ENCODE measurements at places on chromosomes 6 and 20. TPM values are rescaled to one million over a fixed set of nuclear protein-coding genes. Genes with fewer than 3 reads are reported as not detected.
A peak's percentile ranks its signal among the peaks of the same experiment; 100 is the strongest.

DNA sequence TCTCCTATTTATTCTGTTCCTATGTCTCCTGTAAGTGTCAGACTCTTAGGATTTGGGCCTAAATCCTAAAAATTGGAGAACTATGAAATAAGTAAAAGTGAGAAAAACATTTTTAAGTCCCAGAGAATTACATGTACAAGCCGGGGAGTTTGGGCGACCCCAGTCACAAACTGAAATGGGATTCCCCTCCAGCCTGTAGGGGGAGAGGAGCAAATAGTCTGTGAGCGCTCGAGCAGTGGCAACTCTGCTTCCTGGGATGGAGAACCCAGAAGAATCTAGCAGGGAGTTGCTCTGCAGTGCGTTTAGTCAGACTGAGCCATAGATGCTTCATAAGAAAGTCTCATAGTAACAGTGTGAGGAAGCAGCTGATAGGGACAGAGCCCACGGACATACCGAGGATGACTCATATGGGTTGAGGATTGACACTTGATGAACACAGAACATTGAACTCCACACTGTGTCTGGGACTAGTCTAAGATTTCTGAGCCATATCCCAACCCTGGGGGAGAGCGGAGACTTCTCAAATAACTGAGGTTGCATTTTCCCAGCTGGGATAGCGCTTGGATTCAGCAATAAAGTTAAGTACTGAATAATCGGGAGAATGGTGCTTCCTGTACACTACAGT is 437.2 kb downstream of the BCKDHB start:
- peak; percentile 91 for DNase-seq

GRCh38 chr20:10558635-10559187 is 115.1 kb downstream of the JAG1 start:
- peak; percentile 84 for DNase-seq

DNA sequence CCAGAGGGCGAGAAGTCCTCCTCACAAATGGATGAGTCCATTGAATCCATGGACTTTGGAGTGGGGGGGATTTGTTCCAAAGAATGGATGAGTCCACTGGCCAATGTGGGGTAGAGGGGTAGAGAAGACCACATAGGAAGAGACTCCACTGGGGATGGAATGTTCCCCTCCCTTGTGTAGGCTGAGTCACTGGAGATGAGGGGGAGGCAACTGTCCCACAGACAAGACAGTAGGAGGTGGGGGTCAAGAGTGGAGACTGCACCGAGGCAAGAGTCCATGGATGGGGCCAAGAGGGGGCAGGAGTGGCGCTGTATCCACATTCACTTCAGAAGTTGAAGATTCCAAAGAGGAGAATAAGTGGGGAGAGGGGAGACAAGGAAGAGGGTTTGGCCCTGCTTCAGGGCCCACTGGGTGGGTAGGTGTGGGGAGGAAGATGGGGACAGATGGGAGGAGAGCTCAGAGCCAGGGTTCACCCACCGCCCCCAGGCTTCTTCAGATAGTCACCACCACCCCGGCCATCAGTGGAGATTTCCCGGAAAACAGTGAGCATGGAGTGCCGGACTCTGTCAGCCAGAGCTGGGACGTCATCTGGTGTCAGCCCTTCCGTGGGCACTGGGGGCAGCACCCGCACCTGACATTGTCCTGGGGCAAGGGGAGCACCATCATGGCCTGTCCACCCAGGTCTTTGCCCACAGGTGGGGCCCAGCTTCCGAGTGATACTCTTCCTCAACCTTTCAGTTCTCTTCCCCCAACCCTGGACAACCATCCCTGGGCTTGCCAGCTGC is 4.6 kb downstream of the EGFL8 start:
- no peak for DNase-seq

DNA sequence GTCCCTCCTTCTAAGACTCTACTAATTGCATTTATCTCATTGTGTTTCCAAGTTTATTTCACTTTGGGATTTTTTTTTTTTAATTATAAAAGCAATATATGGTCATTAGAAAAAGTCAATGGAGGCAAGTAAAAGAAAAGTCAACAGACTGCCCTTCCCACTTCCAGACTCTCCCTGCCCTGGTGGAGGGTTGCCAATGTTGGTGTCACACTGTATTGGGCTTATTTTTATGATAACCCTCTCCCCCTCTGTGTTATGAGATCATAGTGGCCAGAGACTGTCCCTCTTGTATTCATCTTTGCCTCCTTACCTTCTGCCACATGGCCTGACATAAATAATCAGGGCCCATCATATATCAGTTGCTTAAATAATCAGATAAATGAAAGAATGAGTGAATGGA is 63.4 kb downstream of the LRRC1 start:
- DNase-seq, result no peak

DNA sequence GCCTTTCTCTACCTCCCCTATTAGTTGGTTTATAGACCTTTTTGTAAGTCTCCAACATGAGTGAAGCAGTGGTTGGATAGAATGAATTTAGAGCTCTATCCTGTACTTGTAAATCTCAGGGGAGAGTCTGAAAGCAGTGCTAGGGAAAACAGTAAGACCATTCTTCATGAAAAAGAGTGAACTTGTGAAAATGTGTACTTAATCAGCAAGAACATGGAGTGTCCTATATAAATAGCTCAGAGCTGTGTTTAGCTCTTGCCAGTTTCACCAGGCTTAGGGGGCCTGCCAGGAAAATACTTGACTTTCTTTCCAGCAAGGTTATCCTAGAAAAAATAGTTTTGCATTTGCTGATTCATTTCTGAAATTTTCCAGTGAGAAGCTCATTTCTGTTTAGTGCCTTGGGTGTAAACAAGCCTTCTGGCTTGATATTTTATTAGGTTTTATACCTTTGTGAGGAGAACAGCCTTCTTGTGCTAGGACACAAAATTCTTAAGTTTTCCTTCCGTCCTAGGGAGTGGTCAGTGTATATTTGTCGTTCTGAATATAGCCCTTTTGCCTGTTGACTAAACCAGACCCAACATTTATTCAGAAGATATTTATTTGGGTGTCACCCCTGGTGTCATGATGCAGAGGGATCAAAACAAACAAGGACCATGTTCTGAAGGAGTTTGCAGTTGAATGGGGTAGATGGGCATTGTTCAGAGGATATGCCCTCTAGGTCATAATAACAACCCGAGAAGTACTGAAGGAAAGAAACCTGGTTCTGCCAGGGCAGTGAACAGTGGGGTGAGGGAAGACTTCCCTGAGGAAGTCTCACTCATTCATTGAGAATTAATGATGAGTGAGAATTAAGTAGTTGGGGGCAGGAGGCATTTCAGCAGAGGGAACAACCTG is 7.6 kb downstream of the ARFGEF2 start:
- DNase-seq, result no peak

GRCh38 chr6:147530132-147531060 is 21.9 kb downstream of the SAMD5 start:
- peak; percentile 55 for DNase-seq

- no peak for DNase-seq
These were observed 40.6 kb downstream of the KCNS1 start for GRCh38 chr20:45060294-45060693.

DNA sequence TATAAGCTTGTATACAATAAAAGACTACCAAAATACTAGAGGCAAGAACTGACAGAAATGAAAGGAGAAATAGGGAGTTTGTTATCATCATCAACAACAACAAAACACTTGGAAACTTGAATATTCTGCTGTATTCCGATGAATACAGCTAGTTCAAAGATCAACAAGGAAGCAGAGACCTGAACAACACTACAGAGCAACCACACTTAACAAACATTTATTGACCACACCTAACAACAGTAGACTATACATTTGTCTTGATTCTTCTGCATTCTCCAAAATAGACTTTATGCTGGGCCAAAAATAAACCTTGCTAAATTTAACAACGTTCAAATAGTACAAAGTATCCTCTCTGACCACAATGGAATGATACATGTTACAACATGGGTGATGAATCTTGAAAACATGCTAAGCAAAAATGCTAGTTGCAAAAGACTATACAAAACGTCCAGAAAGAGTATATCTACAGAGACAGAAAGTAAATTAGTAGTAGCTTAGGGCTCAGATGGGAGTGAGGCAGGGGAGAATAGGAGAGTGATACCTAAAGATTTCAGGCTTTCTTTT is 39.1 kb upstream of the PAK5 start:
- no peak for DNase-seq

- no peak for DNase-seq
These were observed 12.9 kb upstream of the CEP85L start for GRCh38 chr6:118663993-118664985.

GRCh38 chr6:61134028-61134427 is 1152.0 kb downstream of the KHDRBS2 start:
- DNase-seq, result no peak

- no peak for DNase-seq
These were observed 3.0 kb downstream of the ENPP3 start for GRCh38 chr6:131640100-131640499.

GRCh38 chr6:138654715-138655634 is 118.6 kb upstream of the CCDC28A start:
- peak; percentile 73 for DNase-seq

- no peak for DNase-seq
These were observed 31.9 kb upstream of the FAM83D start for GRCh38 chr20:38894091-38894847.

DNA sequence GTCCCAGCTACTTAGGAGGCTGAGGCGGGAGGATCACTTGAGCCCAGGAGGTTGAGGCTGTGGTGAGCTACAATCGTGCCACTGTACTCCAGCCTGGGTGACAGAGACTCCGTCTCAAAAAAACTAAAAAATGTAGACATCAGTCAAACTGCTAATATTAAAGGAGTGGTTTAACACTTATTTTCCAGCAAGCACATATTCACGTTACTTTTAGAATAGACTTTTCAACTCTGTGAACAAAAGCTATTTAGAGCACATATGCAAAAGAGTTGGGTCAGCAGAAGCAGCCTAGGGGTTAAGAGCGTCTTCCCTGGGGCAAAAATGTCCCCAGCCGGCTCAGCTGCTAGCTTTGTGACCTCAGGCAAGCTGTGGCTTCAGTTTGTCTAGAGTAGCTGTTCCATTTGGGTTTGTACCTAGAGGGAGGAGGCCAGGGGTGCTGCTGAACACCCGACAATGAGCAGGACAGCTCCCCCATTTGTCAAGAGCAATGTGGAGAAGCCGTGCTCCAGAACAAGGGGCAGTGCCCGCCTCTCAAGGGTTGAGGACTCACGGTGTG is 62.5 kb upstream of the PTGIS start:
- DNase-seq, result no peak

DNA sequence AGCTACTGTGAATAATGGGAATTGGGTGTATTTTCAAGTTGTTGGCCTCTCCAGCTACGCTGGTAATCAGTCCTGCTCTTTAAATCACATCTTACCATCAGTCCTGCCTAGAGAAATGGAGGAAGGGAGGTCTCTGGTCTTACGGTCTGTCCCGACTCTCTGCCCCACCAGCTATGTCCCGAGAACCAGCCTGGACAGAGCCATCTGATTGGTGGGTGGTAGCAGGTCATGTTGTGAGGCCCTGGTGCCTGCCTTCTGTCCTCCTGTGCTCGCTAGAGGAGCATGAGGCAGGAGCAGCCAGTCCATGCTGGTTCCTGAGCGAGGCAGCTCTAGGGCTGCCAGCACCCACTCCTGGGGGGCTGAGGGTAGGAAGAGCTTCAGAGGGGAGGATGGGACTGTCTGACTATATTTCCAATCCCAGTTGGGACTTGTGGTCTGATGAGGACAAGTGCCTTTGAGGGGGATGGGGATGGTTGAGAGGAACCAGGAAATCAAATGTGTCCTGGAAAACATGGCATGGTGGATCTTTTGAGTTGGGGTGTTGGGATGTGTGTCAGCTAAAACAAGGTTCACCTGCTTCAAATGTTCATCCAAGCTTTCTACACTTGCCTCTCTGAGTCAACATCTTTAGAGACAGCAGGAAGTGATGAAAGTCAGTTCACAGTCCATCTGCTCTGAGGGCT is 33.0 kb downstream of the SYNJ2 start:
- peak; percentile 30 for DNase-seq

GRCh38 chr6:80319196-80319595 is 212.7 kb downstream of the BCKDHB start:
- no peak for DNase-seq

- no peak for DNase-seq
These were observed 57.2 kb downstream of the TMEM200A start for GRCh38 chr6:130423044-130423443.

DNA sequence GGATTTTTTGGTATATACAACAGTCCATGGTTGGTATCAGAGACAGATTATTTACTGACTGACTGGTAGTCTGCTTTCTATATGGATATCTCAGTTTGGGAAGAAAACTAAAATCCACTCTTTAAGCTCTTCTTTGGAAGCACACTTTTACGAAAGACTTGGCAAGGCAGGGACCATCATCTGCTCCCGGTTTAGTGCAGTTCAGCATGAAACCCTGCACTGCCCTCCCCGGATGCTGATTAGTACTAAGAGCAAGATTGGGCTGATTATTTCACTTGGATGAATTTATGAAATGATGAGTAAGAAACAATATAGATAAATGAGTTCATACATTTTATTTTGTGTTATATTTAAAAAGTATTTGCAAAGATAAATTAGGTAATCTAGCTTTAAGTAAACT is 56.3 kb downstream of the RGS17 start:
- DNase-seq, result no peak

GRCh38 chr20:23879811-23880374 is 345 bp upstream of the CST5 start:
- peak; percentile 37 for DNase-seq

DNA sequence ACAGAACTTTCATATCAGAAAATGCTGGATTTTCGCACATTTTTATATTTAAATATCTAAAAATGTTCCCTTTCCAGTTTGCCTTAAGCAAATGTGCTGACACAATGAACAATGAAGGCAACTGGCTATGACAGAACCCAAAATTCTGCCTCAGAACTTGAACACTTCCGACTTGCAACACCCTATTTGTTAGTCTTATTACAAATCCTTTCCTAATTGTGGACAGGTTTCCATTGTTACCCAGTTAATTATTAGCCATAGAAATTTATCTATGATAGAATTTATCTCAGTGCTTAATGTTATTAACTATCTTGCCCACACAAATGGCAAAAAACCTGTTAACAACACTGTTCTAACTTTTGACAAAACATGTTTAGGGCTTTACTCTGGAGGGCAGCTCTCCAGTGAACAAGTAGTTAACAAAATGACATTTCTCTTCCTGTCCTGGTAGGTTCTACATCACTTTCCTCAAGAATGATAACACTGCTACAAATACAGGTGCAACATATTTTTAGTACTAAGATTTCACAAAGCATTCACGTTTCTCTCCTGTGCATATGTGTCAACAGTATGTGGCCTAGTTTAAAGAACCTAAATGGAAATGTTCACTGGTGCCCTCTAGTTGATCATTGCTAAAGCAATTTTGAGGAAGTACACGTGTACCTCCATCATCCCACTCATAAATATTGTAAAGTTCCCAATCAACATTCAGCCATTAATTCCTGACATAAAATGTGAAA is 58.4 kb downstream of the HIVEP2 start:
- peak; percentile 40 for DNase-seq

TGM3 gene
- total RNA-seq, result not detected

CLPSL2 gene
- total RNA-seq, result not detected

TRIM31 gene
- total RNA-seq, result 0.03 TPM

HDGFL1 gene
- total RNA-seq, result not detected

SLPI gene
- total RNA-seq, result not detected

MYMX gene
- not detected for total RNA-seq

CD2AP gene
- total RNA-seq, result 20.4 TPM

EYS gene
- total RNA-seq, result 0.87 TPM

APOM gene
- total RNA-seq, result 2.5 TPM

PGC gene
- not detected for total RNA-seq

KCNB1 gene
- 0.02 TPM for total RNA-seq

Data from HT1080 (cell line).